ENCODE measurements at places on chromosomes 16 and 17. TPM values are rescaled to one million over a fixed set of nuclear protein-coding genes. Genes with fewer than 3 reads are reported as not detected.

The AIPL1 gene
- not detected for total RNA-seq

The CCDC78 gene
- total RNA-seq, result 5.0 TPM

The KRTAP4-6 gene
- total RNA-seq, result not detected

DNA sequence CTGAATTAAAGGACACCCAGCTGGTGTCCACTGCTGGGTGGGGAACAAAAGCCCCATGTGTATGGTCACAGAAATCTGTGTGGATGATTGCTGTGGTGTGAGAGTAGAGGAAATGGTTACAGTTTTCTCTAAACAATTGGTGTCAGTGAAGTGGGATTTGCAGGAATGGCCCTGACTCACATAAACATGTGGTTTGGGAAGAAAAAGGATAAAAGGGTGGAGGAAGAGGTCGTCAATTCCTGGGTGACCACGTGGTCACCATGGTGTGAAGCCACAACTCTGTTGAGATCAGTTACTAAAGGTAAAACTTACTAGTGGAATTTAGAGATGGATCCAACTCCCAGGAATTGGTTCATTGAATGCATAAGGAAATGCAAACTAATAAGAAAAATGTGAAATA lies 3.6 kb upstream of the TUBG2 start:
- H3K4me3 ChIP-seq, result no peak overlapping the region
- peak; percentile 50 for DNase-seq
- H3K4me1 ChIP-seq, result peaks cover 7% of the 10 kb centered on the region
- H3K27ac ChIP-seq, result no peak overlapping the region
- H3K27me3 ChIP-seq, result no peaks in the 10 kb centered on the region

DNA sequence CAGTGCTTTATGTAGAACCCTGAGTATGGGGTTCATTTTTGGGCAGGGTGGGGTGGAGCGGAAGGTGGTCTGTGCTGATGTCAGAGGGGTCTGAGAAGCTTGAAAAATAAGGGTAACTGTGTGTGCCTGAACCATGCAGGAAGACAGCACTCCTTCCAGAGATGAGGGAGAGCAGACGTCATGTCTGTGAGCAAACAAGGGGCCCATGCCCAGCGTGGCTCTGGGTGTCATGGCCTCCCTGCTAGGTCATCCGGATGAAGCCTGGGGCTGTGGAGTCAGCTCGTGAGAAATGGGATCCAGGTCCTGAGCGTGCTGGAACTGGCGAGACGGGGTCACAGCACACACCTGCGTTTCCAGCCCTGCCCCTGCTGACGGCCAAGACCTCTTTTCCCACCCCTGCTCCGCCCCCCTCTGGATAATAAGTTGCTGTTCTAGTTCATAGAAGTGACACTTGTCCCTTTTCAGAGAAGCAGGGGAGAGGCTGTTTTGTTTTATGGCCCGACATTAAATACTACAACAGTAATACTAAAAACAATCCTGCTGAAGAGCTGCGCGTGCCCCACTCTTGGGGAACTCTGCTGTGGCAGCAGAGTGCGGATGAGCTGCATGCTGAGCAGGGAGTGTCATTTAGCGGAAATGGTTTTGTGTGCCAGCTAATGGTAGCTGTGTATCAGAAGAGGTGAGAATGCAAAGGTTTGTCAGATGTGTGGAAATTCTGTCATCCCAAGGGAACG lies 92.6 kb downstream of the RPTOR start:
- H3K4me3 ChIP-seq, result no peak overlapping the region
- H3K36me3 ChIP-seq, result peaks cover 7% of the 10 kb centered on the region
- no peaks in the 10 kb centered on the region for H3K27me3 ChIP-seq
- no peak overlapping the region for H3K27ac ChIP-seq
- H3K4me1 ChIP-seq, result no peaks in the 10 kb centered on the region

The HSPB9 gene
- 0.28 TPM for total RNA-seq

The FGF11 gene
- 4.0 TPM for total RNA-seq

DNA sequence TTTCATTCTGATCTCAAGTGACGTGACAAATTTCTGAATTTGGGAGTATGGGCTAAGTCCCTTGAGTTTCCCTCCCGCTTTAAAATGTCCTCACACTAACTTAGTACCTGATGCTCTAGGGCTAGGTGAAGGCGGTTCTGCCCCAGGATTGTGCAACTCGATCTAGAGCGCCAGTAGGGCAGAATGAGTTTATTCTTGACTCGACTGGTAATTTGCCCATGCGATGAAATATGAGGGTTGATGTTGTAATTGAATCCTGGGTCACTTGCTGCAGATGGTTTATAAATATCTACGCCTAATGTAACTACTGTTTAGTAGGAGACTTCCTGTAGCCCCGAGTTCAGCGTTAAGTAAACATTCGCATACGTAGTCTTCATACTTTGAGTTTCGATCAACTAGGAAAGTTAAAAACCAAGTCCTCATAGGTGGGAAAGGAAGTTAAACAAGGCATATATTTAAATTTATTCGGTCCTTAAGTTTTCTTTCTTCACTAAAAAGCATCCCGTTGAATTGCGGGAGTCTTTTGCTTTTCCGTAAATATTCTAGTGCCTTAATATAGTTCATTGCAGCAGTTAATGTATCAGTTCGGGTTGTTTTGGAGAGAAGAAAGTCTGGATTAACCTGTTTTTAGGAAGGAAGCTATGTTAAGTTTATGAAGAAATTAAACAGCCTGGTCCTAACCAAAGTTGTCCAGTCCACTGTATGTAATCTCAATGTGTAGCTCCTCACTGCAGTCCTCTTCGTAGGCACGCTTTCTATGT lies 1.6 kb downstream of the CTCF start:
- no peaks in the 10 kb centered on the region for H3K27me3 ChIP-seq
- peak overlapping the region; percentile 99 for H3K4me3 ChIP-seq
- peak overlapping the region; percentile 98 for H3K27ac ChIP-seq
- no peaks in the 10 kb centered on the region for H3K36me3 ChIP-seq
- no peaks in the 10 kb centered on the region for H3K4me1 ChIP-seq

- DNase-seq, result no peak
- H3K4me3 ChIP-seq, result no peak overlapping the region
- H3K4me1 ChIP-seq, result no peaks in the 10 kb centered on the region
- H3K27ac ChIP-seq, result no peak overlapping the region
Measured at GRCh38 chr17:35870906-35871819, 2.5 kb upstream of the HEATR9 start.

DNA sequence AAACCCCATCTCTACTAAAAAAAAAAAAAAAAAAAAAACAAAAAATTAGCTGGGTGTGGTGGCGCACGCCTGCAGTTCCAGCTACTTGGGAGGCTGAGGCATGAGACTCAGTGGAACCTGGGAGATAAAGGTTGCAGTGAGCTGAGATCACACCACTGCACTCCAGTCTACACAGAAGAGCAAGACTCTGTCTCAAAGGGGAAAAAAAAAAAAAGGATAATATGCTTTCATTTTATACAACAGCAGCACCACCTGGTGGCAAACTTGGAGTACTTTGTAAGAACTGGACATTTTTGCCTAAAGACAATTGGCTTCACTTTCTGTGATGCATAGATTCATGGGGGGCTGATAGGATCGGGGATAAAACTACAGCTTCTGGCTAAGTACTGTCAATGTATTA lies 8.5 kb downstream of the CHTF8 start:
- H3K4me1 ChIP-seq, result no peaks in the 10 kb centered on the region
- peaks cover 20% of the 10 kb centered on the region for H3K36me3 ChIP-seq
- peak; percentile 76 for DNase-seq
- no peak overlapping the region for H3K4me3 ChIP-seq
- no peak overlapping the region for H3K27ac ChIP-seq

The HSF5 gene
- total RNA-seq, result not detected

The TMEM132E gene
- total RNA-seq, result not detected

GRCh38 chr17:50278526-50279180 lies 4.4 kb downstream of the TMEM92 start:
- H3K27me3 ChIP-seq, result peaks cover 4% of the 10 kb centered on the region
- H3K36me3 ChIP-seq, result no peaks in the 10 kb centered on the region
- H3K4me1 ChIP-seq, result no peaks in the 10 kb centered on the region

DNA sequence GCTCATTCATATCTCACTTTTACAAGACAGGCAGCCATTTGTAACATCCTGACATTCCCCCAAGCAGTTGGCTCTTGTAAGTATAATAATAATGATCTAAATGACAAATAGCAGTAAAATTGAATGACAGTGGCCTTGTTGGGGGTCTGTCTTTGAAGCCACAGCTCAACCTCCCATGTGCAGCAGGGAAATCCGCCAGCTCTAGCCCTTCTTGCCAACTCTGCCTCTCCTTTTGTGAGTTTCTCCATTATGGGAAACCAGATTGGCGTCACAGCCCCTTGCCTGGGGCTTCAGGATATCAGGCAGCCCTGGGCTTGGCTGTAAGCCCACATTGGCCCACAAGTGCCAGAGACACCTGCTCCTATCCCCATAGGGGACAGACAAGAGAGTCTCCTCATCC lies 70.4 kb upstream of the CACNG5 start:
- DNase-seq, result no peak
- no peak overlapping the region for H3K4me3 ChIP-seq
- H3K36me3 ChIP-seq, result no peaks in the 10 kb centered on the region
- no peaks in the 10 kb centered on the region for H3K27me3 ChIP-seq

DNA sequence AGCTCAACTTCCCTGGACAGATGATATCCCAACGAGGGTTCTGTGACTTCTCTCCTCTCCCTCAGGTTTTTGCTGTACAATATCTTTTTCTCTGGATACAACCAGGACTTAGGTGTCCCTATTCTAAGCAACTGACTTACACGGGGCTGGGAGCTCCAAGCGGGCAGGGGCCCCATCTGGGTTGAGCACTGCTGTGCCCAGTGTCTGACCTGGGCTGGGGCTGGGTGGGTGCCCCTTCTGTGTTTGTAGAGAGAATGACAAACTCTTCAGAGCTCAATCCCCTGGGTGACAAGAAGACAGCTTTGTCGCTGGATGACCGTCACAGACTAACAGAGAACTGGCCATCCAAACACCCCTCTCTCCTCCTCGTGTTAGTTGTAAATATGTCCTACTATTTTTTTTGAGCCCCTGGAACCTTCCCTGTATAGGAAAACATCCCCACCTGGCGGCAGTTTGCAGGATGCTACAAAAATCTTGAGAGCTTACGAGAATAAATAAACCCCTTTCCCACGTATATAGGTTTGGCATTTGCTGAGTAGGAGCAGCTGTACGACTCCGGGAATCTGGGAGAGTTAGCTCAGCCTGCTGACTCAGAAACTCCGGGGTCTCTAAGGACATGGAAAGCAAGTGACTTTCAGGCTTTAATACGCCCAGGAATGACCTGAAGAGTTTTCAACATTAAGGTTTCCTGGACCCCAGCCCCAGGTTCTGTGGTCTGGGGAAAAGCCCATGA lies 23.7 kb upstream of the RCVRN start:
- no peaks in the 10 kb centered on the region for H3K36me3 ChIP-seq
- no peak overlapping the region for H3K27ac ChIP-seq
- H3K4me1 ChIP-seq, result no peaks in the 10 kb centered on the region
- no peaks in the 10 kb centered on the region for H3K27me3 ChIP-seq

GRCh38 chr17:19757536-19758180 lies 9.6 kb upstream of the ALDH3A1 start:
- no peak for DNase-seq
- H3K27me3 ChIP-seq, result peaks cover 21% of the 10 kb centered on the region
- H3K27ac ChIP-seq, result no peak overlapping the region
- H3K4me1 ChIP-seq, result no peaks in the 10 kb centered on the region

GRCh38 chr16:24152826-24153225 lies 103.3 kb upstream of the CACNG3 start:
- H3K27ac ChIP-seq, result no peak overlapping the region
- H3K4me1 ChIP-seq, result no peaks in the 10 kb centered on the region
- no peak for DNase-seq
- no peaks in the 10 kb centered on the region for H3K36me3 ChIP-seq
- H3K27me3 ChIP-seq, result no peaks in the 10 kb centered on the region

DNA sequence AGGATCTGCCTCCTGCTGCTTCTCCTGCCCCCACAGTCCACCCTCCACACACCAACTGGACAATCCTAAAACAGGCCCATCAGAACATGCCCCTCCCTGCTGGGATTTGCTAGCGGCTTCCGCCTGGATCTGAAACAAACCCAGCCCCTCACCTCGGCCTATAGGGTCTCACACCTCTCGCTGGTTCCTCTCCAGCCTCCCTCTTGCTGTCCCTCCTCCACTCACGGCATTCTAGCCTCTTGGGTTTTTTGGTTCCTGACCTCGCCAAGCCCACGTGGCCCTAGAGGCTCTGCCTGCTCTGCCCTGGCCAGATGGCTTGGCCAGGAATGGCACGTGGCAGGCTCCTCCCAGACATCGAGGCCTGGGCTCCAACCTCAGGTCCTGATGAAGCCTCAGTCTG lies 15.7 kb upstream of the MTSS2 start:
- no peak overlapping the region for H3K4me3 ChIP-seq
- no peak for DNase-seq
- H3K27me3 ChIP-seq, result no peaks in the 10 kb centered on the region
- H3K36me3 ChIP-seq, result no peaks in the 10 kb centered on the region
- H3K4me1 ChIP-seq, result peaks cover 72% of the 10 kb centered on the region

- H3K4me3 ChIP-seq, result no peak overlapping the region
- peaks cover 29% of the 10 kb centered on the region for H3K4me1 ChIP-seq
- H3K36me3 ChIP-seq, result no peaks in the 10 kb centered on the region
- peak; percentile 20 for DNase-seq
- H3K27me3 ChIP-seq, result no peaks in the 10 kb centered on the region
Measured at GRCh38 chr16:49773534-49774475, 82.1 kb downstream of the ZNF423 start.

The BAIAP3 gene
- total RNA-seq, result 0.34 TPM

The KCTD19 gene
- total RNA-seq, result not detected

- no peaks in the 10 kb centered on the region for H3K36me3 ChIP-seq
- H3K27me3 ChIP-seq, result peaks cover 2% of the 10 kb centered on the region
- H3K4me1 ChIP-seq, result no peaks in the 10 kb centered on the region
- H3K4me3 ChIP-seq, result no peak overlapping the region
- no peak for DNase-seq
Measured at GRCh38 chr16:24203675-24204074, 52.5 kb upstream of the CACNG3 start.

The GINS2 gene
- 51.2 TPM for total RNA-seq
